ENCODE measurements at places on chromosomes 12 and 14. TPM values are rescaled to one million over a fixed set of nuclear protein-coding genes. Genes with fewer than 3 reads are reported as not detected.

- DNase-seq: no peak
Measured at GRCh38 chr12:123319273-123319672, 45.4 kb downstream of the SBNO1 start.

DNA sequence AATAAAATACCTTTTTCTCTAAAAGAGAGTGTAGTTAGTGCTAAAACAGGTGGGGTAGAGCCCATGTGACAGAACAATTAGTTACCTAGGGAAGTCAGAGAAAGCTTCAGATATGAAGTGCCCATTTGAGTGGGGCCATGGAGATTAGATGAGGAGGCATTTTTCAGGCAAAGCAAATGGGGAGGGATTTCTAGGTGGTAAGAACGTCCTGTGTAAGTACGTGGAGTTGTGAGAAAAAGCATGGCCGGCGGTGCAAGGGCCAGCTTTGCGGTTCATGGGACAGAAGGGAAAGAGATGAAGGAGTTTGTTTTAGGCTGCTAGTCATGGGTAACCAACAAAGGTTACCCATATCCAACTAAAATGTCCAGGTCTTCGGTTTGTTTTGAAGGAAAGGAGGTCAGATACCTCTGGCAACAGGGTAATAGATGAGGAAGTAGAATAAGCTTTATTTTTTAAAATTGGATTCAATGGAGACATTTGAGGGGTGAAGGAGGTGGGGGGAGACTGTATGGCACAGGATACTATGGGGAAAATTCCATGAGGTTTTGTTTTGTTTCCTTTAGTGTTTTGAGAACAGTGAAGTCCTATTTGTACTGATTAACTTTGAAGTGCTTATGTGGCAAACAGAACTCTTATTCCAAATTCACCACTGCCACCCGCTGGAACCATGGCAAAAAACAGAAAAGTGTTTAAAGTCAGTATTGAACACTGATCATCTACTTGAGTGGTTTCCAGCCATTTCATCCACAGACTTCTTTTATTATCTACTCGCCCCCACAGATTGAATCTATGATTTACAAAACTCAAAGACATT lies 10.0 kb upstream of the SNRPF start:
- DNase-seq: no peak

DNA sequence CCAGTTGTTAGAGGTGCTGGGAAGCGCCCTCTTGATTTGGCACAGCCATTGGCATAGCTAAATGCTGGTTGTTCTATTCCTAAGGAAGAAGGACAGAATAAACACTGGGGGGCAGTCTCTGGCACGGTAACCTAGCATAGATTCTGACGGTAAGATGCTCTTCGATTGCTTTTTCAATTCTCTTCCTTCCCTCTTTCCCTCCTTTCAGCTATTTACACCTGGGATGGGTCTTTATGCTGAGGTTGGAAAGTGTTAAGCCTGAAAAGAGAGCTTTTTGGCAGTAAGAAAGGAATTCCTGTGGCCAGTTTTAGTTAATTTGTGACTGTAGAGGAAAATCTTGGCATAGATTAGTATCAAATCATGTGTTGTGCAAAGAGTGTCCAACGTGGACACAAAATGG lies 162.8 kb downstream of the SNAPC1 start:
- DNase-seq: no peak

MORN3 gene
- 7.5 TPM for total RNA-seq

- DNase-seq: no peak
Measured at GRCh38 chr14:92560106-92560865, 46.7 kb downstream of the RIN3 start.

DNA sequence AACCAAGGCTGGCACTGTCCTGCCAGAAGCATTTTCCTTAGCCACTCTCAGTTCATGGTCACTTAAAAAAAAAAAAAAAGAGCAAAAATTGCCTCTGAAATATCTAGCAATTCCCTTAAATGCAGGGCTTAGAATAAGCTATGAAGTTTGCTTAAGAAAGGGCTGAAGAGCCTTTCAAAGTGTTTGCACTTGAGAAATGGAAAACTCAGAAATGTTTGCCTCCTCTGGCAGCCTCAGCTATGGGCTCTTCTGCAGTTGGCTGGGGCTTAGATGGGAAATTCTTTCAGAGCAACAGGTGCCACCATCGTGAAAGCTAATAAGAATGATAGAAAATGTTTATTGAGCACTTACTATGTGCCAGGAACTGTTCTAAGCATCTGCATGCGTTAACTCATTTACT lies 48.5 kb upstream of the TSPAN11 start:
- no peak for DNase-seq

SPIC gene
- not detected for total RNA-seq

ITGB7 gene
- 108 TPM for total RNA-seq

GRCh38 chr12:104342635-104343249 lies 39.2 kb downstream of the EID3 start:
- no peak for DNase-seq

DNA sequence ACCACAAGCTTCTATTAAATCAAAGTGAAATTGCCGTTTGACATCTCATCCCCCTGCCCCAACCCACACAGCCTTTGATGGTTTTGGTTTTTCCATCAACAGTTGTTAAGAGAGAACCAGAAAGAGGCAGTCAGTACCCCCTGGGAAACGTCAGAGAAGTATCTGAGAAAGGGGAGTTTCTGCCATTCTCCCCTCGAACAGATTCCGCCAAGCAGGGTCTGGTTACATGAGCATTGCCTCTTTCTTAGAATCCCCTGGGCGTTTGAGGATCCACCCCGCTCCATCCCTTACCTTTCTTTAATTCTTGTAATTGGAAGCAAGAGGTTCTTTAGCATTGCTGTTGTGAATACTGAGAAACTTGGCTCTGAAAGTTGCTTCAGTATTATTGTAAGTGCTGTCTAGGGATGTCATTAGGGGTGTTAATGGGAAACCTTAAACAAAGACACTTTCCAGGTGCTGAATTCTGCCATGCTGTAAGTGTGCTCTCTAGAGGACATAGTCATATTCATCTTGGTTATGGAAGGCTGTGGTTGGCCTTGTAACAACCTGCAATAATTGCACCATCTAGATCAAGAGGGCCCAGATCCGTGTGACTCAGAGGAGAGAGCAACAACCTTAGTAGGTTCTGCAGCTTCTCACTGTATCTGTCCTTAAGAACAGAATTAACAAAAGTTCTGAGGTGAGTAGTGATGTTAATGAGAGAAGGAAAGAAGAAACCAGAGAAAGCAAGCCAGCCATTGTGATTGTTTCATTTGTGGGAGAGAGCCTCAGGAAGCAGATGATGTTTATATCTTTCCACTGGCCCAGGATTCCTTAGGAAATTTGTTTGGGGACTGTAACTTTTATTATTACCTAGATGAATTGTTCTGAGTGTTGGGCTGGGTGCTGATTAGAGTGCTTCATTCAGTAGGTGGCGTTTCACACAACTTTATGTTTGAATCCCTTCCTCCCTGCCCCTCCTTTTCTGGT lies 9.0 kb downstream of the TMBIM6 start:
- peak; percentile 47 for DNase-seq

DNA sequence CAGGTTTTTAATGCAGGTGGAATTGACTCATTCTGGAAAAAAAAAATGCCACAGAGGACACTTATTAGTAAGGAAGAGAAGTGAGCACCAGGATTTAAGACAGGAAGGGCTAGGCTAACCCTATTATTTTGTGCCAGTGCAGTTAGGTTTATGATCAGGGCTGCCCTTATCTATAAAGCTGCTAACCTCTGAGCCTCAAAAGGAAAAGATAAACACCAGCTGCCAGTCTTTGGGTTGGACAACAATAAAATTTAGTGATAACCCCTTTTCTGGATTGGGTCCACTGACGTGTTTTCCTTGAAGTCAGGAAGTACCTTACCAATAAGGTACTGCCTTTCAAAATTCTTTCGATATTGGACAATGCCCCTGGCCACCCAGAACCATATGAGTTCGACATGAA lies 128.9 kb downstream of the NUBPL start:
- DNase-seq: no peak

- no peak for DNase-seq
Measured at GRCh38 chr14:102731101-102731870, 46.0 kb upstream of the TRAF3 start.

- DNase-seq: no peak
Measured at GRCh38 chr14:23639048-23639890, 3.1 kb downstream of the DHRS2 start.

POTEM gene
- total RNA-seq: not detected

MYL2 gene
- not detected for total RNA-seq

SDS gene
- not detected for total RNA-seq

DNA sequence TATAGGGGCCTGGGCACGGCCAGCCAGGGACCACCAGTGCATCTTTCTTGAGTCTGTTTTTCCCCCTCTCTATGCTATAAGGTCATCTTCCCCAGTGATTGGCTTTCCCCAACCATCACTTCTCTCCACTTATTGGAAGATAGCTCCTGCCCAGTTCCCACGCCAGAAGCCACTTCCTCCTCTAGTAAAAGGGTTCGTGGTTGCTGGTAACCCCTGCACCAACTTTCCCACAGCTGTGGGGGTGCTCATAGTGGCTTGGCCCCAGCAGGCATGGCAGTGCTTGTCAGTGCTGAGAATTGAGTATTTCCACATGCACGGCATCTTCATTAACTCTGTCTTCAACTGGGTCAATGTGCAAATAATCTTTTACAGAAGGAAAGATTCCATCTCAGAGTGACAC lies 215.4 kb downstream of the FOXN3 start:
- no peak for DNase-seq

GRCh38 chr12:34604227-34604626 lies 581.9 kb downstream of the ALG10 start:
- DNase-seq: no peak

- no peak for DNase-seq
Measured at GRCh38 chr12:91074154-91074709, 16.4 kb upstream of the KERA start.

DNA sequence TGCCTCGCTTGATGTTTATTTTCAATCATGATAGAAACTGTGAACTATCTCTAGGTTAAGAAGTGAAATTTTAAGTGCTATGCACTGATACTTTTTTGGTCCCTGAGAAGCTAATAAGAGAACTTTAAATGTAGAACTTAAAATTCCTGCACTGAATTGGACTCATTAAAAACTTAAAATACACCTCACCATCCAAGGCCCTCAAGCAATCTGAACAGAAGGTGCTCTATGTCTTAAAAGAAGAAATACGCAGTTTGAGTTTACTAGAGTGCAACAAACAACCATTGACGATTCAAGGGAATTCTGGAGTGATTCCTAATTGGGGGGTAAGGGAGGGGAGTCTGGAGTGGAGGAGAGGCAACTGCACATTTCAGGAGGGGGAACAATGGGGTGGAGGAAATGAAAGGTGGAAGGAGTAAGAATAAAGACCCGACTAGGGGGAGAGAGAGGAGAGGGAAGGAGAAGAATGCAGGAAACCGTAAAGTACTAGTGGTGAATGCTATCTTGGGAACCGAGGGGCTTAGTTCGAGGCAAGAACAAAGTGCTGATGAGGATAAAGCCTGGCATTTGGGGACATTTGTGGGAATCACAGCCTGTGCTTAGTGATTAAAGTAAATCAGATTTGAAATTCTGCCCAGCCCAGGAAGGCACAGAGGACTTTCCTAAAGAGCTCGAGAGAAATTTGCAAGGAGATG lies 389.7 kb downstream of the AACS start:
- no peak for DNase-seq

TRPV4 gene
- not detected for total RNA-seq

DNA sequence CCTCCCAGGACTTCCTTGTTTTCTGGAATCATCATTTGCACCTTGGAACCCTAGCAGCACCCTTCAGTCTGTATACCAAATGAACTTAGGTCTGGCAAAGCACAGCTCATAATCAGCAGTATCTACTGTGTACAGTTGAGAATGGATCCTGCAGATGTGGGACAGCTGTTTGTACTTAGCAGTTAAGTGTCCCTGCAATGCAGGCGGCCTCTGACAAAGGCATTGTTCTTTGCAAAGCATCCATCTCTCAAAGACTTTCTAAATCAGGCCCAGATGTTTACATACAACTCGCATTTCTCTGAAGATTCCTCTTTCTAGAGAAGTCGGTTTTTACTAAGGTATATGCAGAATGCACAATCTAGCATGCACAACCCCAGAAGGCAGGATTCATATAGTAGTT lies 170.5 kb upstream of the RBM19 start:
- no peak for DNase-seq

DNA sequence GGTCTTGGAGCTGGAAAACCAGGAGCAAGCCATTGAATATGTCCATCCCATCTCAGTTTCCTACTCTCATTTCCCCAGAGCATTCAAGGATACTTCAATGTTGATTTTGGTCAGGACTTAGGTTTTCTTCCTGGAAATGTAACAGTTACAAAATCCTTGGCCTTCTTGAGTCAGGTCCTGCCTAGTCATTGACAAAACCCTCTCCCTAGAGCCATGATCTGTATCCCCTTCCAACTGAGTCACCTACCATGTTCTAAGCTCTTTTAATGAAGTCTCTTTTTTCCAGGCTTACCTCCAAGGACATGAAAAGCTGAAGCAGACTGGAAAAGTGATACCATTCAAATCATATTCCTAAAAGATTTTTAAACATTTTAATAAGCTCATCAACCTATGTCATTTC lies 549.2 kb downstream of the GALC start:
- DNase-seq: no peak

KCNMB4 gene
- 1.4 TPM for total RNA-seq

KSR2 gene
- 0.03 TPM for total RNA-seq

All from CD8-positive, alpha-beta T cell (primary cell).